Stimulated activated CD8-positive, alpha-beta memory T cell treated with anti-CD3 and anti-CD28 coated beads, Interleukin-7, amount 100 ng/mL, for 48 hours (primary cell): ENCODE measurements at places on chromosomes 12 and 14.

DNA sequence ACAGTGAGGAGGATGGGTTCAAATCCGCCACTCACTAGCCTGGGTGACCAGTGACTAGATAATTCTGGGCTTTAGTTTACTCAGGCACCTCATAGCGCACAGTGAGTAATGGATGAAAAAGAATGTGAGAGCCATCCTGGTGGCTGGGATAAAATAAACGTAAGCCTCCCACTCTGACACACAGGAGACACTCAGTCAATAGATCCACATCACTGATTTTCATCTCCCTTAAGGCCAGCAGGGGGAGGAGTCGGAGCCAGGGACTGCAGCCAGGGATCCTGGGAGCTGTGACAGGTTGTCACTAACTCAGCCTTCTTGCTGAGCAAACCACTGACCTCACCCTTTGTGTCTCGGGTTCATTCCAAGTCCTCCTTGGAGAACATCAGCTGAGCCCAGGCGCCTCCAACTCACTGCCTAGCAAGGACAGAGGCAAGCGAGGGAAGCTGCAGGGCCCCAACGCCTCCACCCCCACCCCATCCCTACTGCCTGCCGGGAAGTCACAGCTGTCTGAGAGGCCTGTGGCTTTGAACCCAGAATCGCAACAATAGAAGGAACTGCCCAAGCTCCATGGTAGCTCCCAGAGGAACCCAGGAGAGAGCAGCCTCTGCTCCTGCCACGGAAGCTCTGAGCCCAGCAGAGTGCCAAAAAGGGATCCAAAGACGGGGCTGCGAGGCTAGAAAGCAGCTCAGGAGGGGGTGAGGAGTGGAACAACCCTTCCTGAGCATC lies 30.7 kb downstream of the PXN start:
- no peak for DNase-seq

DNA sequence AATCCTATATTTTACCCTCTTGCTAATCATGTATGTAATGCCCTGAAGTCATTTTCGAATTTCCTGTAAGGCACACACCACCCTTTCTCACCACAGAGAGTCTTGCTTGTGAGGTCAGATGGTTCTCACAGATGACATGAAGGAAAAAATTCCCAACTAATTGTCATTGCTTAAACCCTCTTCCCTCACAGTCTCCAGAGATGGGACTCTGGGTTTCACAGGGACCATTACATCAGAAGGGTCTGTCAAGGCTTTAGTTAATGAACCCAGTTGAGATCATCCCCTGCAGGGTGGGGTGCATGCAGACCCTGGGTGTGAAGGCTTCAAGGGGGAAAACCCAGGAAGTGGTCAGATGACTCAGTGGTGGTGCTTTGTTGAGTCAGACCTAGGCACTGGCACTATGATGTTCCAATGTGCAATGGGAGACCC lies 229.6 kb downstream of the BCAT1 start:
- DNase-seq, result peak; percentile 47

GRCh38 chr12:2168808-2169207 lies 116.0 kb downstream of the CACNA1C start:
- DNase-seq, result no peak

DNA sequence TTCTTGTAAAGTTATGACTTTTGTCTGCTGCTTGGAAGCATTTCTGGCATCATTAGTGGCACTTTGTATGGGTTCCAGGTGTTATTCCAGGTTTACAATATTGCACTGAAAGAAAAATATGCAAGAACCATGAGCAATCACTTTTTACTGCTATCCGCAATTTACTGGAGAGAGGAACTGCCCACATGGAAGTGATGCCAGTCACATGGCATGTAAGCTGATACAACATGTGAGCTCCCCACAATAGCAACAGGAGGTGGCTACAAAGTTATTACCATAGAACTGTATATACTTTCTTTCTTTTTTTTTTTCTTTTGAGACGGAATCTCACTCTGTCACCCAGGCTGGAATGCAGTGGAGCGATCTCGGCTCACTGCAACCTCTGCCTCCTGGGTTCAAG lies 1012.1 kb downstream of the BCL11B start:
- DNase-seq, result no peak

DNA sequence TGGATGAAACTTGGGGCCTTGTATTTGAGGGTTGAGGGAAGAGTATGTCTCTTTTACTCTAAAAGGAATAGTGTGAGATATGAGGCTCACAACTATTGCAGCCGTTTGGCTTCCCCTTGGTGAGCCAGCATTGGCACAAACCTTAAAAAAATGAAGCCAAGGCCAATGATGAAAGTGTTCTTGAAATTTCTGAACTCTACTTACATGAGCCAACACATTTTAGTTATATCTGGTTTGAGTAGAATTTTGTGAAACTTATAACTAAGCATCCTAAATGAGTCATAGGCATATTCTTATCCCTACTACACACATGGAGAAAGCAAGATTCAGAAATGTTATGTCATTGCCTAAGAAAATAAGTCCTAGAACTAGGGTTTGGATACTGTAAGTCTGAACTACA lies 55.3 kb upstream of the ACSS3 start:
- DNase-seq, result no peak

GRCh38 chr14:68506021-68506644 lies 286.7 kb downstream of the ZFP36L1 start:
- no peak for DNase-seq

- DNase-seq, result no peak
Measured at GRCh38 chr12:73815072-73815645, 722.5 kb upstream of the ATXN7L3B start.

- DNase-seq, result no peak
Measured at GRCh38 chr14:37466623-37467088, 128.4 kb downstream of the FOXA1 start.

DNA sequence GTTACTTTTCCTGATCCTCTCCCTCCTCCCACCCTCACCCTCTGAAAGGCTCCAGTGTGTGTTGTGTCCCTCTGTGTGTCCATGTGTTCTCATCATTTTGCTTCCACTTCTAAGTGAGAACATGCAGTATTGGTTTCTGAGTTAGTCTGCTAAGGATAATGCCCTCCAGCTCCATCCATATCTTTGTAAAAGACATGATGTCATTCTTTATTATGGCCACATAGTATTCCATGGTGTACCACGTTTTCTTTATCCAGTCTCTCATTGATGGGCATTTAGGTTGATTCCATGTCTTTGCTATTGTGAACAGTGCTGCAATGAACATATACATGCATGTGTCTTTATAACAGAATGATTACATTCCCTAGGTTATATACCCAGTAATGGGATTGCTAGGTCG lies 51.9 kb upstream of the BBS10 start:
- DNase-seq, result no peak

GRCh38 chr12:70644861-70645260 lies 7.6 kb upstream of the PTPRB start:
- no peak for DNase-seq

GRCh38 chr12:10595881-10596280 lies 17.5 kb downstream of the MAGOHB start:
- DNase-seq, result no peak

- no peak for DNase-seq
Measured at GRCh38 chr14:77950371-77951063, 150.6 kb downstream of the ADCK1 start.

GRCh38 chr14:39459795-39460478 lies 27.7 kb upstream of the FBXO33 start:
- no peak for DNase-seq

DNA sequence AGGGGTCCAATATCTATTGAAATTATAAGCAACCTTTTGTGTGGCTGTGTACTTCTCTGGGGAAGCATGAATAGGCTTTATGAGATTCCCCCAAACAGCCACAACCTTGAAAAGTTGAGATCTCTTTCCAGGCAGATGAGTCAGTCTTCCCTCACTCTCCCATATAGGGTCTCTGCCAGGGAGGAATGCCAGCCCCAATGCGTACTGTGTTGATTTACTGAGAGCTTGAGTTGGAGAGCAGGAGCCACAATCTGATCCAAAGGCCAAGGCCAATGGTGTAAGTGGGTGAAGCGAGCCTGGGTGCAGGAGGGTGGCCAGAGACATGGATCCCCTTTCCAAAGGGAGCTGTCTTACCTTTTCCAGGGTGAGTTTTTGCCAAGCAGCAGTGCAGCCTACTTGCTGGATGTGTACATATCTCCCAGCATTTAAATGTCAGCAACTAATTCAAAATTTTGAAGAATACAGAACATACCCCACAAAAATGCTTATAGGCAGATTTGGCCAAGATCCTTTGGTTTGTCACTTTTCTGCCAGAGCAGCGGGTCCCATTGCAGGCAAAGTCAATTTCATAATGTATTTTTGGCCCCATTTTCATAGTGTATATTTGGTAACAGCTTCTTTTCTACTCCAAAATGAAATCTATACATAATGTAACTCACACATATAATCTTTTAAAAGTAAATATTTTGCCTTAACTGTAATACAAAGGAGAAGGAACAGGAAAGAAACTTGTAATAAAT lies 88.2 kb downstream of the TBC1D30 start:
- no peak for DNase-seq

- no peak for DNase-seq
Measured at GRCh38 chr12:5794156-5794555, 150.9 kb downstream of the ANO2 start.

DNA sequence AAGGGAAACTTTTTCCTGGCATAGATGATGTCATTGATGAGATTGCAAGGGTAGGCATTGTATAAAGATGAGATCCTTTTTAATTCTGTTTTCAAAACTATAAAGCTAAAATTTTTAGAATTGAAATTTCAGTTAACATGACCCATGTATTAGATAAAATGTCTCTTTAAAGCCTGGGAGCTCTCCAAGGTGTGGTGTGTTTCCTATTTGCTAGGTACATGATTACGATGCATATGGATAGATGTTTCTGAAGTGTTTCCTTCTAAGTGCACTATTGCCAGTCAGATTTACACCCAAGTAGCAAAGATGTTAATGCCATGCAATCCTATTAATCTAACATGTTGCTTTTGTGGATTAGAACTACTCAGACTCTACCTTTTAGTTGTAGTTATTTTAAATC lies 834.7 kb downstream of the DIO2 start:
- no peak for DNase-seq

DNA sequence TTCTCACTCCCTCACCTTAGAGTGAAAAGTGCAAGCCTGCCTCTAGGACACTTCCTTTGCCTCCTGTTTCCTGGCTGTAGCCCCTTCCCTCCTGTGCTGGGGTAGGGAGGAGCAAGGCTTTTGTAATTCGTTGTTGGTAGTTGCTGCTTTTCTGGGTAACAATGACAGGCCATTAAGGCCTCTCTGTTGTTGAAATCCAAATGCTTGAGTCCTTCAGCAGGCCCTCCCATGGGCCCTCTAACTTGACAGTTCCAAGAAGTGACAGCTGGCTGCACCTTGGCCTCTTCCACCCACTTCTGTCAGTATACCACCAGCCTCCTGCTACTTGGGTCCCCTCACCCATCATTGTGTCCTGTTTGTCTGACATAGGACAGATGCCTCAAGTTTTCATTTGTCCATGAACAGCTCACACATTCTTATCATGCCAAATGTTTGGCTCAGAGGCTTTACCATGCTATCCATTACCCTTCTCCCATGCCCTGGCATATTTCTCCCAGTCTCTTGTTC lies 103.7 kb upstream of the PDE3A start:
- DNase-seq, result no peak

- DNase-seq, result no peak
Measured at GRCh38 chr12:127640181-127640886, 626.6 kb upstream of the TMEM132C start.

GRCh38 chr12:92408072-92408900 lies 262.6 kb upstream of the BTG1 start:
- DNase-seq, result no peak

DNA sequence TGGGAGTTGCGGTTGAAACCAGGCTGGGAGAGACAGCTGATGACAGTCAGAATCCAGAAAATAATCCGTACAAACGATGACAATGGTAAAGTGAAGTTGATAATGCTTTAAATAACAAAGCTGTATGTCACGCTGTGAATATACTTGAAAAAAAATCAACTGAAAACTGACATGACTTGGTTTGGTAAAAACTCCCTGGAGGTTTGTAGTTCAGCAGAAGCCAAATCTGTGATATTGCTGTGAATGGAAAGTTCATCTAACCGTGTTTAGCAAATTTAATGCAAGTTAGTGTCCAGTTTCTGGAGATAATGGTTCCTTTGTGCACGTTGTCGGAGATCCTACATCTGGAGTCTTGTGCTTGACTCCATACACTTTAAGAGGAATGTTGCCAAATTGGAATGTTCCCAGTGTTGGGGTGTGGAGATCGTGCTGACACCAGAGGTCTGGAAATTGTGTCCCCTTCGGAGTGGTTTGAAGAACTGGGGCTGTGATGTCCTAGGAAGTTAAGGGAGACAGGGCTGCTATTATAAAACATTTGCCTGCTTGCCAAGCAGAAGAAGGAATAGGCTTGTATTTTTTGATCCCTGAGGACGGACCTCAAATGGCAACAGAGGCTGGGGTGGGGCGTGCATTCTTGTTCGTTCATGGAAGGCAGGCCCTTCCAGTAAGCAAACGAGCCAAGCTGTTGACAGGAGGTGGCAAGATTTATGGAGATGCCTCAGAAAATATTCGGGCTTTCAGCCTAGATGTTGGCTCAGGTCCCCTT lies 30.6 kb downstream of the PPFIBP1 start:
- no peak for DNase-seq

GRCh38 chr14:71745072-71745471 lies 187.2 kb upstream of the RGS6 start:
- no peak for DNase-seq

DNA sequence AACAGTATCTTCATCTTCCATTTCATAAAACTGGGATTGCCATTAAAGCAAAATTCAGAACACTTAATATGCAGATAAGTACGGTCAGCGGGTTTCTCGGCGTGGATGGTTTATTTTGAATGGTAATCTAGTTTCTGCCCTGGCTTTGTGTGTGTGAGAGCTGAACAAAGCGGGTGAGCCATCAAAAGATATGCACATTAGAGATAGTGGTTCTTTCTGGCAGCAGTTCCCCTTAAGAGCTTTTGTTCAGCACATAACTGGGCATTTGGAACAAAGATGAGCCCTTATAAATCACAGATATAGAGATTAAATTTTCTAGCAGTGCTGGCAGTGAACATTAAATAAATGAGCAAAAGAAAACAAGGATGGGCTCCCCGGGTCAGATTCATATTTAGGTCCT lies 207.5 kb downstream of the CALM1 start:
- DNase-seq, result no peak

GRCh38 chr12:90833228-90833627 lies 121.7 kb downstream of the CCER1 start:
- no peak for DNase-seq

DNA sequence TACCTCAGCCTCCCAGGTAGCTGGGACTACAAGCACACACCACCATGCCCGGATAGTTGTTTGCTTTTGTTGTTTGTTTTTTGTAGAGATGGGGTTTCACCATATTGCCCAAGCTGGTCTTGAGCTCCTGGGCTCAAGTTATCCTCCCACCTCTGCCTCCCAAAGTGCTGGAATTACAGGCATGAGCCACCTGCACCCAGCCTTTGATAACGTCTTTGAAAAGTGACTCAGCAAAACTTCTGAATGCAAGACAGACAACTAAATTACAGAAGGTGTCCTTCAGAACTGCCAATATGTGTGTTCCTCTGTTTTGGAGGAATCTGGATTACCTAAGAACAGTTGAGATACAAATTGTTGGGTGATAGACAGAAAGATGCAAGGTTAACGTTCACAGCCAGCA lies 99.8 kb downstream of the ESR2 start:
- DNase-seq, result no peak
